Lower lobe of right lung (tissue), 2 donors: ENCODE measurements at places on chromosomes 5 and 9.

DNA sequence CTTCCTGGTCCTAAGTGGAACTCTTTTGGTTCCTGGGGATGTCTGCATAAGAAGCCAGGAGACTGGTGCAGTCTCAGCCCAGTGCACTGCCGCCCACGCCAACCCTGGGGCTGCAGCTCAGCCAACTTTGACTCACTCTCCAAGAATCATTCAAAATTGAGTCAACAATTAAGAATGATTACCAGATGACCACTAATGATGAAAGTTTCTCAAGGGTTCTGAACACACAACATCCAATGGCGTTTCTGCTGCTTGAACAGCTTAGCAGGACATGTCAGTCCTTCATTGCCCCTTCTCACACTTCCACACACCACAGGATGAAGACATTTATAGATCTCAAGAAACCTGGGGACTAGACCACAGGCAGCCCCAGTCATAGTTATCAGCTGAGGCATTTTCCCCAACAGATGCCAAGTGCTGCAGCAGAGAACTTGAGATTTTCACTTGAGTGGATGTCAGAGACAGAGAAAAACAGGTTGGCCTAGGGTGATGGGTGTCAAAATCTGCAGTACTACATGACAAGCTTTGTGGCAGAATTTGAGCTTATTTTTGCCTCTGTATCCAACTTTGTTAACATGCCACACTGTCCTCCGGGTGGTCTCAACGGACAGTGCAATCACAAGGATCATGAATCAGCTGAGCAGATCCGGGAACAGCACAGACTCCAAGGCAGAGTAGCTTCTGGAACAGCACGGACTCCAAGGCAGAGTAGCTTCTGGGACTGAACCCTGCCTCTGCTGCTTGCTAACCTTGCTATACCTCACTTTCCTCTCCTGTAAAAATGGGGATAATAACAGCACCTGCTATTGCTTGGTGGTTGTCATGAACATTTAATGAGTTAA lies 356.1 kb downstream of the SPOCK1 start:
- H3K4me1 ChIP-seq = no peaks in the 10 kb centered on the region
- no peak overlapping the region for H3K4me3 ChIP-seq
- no peak for DNase-seq
- no peaks in the 10 kb centered on the region for H3K36me3 ChIP-seq
- no peak overlapping the region for H3K27ac ChIP-seq

DNA sequence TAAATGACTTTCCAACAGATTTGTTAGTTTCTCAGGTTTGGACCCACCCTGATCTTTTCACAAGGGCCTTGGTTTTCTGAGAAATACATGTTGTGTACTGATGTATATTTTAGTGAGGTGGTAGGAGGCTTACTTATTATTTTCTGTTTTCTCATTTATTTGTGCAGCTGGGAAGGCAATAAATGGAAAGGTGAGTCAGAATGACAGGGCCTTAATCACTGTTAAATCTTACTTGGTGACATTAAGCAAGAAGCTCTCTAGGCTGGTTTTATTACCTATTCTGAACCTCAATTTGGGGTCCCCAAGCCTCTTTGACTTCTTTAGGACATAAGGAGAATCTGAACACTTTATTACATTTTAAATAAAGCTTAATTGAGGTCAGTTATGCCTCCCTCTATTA lies 214.0 kb upstream of the DAB2 start:
- H3K27ac ChIP-seq = no peak overlapping the region
- H3K4me1 ChIP-seq = no peaks in the 10 kb centered on the region
- H3K4me3 ChIP-seq = no peak overlapping the region
- no peaks in the 10 kb centered on the region for H3K36me3 ChIP-seq
- no peaks in the 10 kb centered on the region for H3K27me3 ChIP-seq

GRCh38 chr5:80852331-80853245 lies 107.6 kb upstream of the RASGRF2 start:
- peaks cover 21% of the 10 kb centered on the region for H3K36me3 ChIP-seq
- H3K27me3 ChIP-seq = no peaks in the 10 kb centered on the region
- H3K4me3 ChIP-seq = no peak overlapping the region
- no peaks in the 10 kb centered on the region for H3K4me1 ChIP-seq
- H3K27ac ChIP-seq = no peak overlapping the region
- no peak for DNase-seq

DNA sequence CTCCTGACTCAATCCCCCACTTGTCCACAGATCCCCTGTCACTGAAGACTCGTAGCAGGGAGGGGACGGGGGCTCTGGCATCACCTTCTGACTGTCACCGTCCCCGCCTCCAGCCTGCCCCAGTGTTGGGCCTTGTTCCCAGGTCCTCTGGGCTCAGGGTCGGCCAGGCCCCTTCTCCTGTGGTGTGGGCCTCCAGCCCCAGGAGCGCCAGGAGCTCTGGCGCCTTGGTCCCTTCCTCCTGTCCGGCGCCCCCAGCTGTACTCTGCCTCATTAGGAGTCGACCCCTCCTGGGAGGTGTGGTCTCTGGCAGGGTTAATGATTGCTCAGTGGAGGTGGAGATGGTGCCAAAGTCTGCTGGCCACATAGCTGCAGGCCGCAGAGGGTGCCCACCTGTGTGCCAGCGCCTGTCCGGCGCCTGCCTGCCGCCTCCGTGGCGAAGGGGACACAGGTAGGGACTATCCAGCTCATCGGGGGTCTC lies at the start of gene CDHR2:
Gene CDHR2 (plus strand): TSS at position 376 of the 478 bp plus-strand sequence. CDS start 16,011 bp downstream, outside the sequence.
- H3K36me3 ChIP-seq = no peaks in the 10 kb centered on the region
- no peak within 1 kb of the TSS for H3K27ac ChIP-seq
- DNase-seq = no peak
- peaks cover 3% of the 10 kb centered on the region for H3K4me1 ChIP-seq
- H3K27me3 ChIP-seq = peaks cover 14% of the 10 kb centered on the region
- no peak within 1 kb of the TSS for H3K4me3 ChIP-seq

GRCh38 chr9:86708918-86709835 lies 238.1 kb downstream of the GAS1 start:
- H3K4me3 ChIP-seq = no peak overlapping the region
- no peaks in the 10 kb centered on the region for H3K4me1 ChIP-seq
- DNase-seq = no peak
- no peaks in the 10 kb centered on the region for H3K36me3 ChIP-seq

- H3K36me3 ChIP-seq = no peaks in the 10 kb centered on the region
- H3K27me3 ChIP-seq = peaks cover 9% of the 10 kb centered on the region
- H3K4me3 ChIP-seq = peak overlapping the region; percentile 61
Measured at GRCh38 chr9:16871336-16872151, 1.1 kb upstream of the BNC2 start.

DNA sequence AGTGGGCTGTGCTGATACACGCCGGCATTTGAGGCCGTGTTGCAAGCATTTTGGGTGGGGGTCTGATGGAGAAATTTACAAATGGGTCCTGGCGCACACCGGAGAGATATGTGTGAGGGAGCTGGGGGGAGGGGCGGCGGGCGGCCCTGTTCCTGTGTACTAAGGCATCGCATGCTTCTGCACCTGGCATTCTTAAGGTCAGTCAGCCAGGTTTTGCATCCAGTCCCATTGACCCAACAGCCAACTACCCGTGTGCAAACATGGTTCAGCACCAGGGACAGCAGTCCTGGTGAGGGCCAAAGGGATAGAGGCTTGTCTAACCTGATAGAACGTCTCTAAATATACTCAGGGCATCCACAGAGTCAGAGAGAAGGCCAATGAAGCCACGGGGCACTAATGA lies 839 bp downstream of the GABRG2 start:
- H3K4me3 ChIP-seq = no peak overlapping the region
- no peaks in the 10 kb centered on the region for H3K4me1 ChIP-seq
- DNase-seq = peak; percentile 45
- no peaks in the 10 kb centered on the region for H3K36me3 ChIP-seq
- no peak overlapping the region for H3K27ac ChIP-seq

- H3K4me3 ChIP-seq = no peak overlapping the region
- no peaks in the 10 kb centered on the region for H3K4me1 ChIP-seq
- H3K36me3 ChIP-seq = no peaks in the 10 kb centered on the region
- H3K27ac ChIP-seq = no peak overlapping the region
Measured at GRCh38 chr5:139886213-139886612, 90.6 kb downstream of the PSD2 start.

GRCh38 chr5:123000731-123001130 lies 35.8 kb downstream of the PPIC start:
- no peaks in the 10 kb centered on the region for H3K4me1 ChIP-seq
- H3K27ac ChIP-seq = no peak overlapping the region
- DNase-seq = no peak
- no peaks in the 10 kb centered on the region for H3K27me3 ChIP-seq

DNA sequence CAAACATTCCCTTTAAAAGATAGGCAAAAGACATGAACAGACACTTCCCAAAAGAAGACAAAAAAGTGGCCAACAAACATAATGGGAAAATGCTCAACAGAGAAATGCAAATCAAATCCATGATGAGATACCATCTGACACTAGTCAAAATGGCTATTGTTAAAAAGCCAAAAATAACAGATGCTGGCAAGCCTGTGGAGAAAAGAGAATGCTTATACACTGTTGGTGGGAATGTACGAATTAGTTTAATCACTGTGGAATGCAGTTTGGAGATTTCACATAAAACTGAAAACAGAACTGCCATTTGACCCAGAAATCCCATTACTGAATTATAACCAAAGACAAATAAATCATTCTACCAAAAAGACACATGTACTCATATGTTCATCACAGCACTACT lies 58.3 kb upstream of the WDR41 start:
- H3K4me1 ChIP-seq = no peaks in the 10 kb centered on the region
- no peak overlapping the region for H3K27ac ChIP-seq
- H3K36me3 ChIP-seq = no peaks in the 10 kb centered on the region
- no peaks in the 10 kb centered on the region for H3K27me3 ChIP-seq

DNA sequence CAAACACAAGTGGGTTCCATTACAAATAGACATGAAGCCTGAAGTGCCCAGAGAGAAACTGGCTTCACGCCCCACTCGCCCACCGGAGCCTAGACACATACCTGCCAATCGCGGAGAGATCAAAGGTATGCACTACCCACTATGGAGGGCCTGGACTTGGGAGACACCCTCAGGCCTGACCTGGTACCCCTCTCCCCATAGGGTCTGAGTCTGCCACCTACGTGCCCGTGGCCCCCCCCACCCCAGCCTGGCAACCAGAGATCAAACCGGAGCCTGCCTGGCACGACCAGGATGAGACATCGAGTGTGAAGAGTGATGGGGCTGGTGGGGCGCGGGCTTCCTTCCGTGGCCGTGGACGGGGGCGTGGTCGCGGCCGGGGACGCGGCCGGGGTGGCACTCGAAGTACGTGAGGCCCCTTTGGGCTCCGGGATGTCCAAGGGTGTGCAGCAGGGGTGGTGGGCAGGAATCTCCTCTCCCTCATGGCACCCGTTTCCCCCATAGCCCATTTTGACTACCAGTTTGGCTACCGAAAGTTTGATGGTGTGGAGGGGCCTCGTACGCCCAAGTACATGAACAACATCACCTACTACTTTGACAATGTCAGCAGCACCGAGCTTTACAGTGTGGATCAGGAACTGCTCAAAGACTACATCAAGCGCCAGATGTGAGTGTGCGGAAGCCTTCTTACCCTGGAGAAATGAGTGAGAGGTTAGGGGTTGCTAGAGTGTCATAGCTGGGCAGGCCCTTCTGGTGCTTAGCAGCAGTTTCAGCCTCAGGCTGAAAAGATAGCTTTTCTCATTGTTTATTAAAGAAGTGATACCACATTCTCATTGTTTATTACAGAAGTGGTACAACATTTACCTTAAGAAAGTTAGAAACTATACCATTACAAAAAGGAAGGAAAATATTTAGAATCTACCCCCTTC lies 38.7 kb downstream of the LARP1 start:
- H3K27me3 ChIP-seq = no peaks in the 10 kb centered on the region
- peaks cover under 1% of the 10 kb centered on the region for H3K4me1 ChIP-seq
- no peak overlapping the region for H3K4me3 ChIP-seq
- DNase-seq = no peak
- H3K27ac ChIP-seq = peak overlapping the region; percentile 12

DNA sequence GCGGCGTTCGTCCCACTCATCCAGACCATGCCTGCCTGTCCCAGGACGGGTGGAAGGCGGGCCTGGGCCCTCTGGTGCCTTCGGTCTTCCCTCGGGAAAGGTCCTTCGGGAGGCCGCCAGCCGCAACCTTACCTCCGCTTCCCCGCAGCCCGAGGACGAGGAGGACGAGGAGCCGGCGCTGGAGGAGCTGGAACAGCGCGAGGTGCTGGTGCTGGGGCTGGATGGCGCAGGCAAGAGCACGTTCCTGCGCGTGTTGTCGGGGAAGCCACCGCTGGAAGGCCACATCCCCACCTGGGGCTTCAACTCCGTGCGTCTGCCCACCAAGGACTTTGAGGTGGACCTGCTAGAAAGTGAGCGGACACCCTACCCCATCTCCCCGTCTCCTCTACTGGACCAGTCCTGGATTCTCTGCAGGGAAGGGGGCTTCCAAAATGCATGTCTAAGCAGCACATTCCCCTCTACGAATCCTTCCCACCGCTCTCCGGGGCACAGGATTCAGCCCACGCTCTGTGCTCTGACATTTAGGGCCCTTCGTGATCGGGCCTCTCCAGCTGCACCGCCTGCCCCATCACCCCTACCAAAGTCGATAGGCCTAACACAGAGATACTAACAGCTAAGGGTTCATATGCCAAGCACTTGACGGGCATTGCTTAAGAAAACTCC lies 1.1 kb downstream of the ARL10 start:
- peaks cover 18% of the 10 kb centered on the region for H3K4me1 ChIP-seq
- no peak for DNase-seq
- no peaks in the 10 kb centered on the region for H3K27me3 ChIP-seq
- peak overlapping the region; percentile 89 for H3K4me3 ChIP-seq

GRCh38 chr9:95017661-95018060 lies 291.2 kb downstream of the AOPEP start:
- peak overlapping the region; percentile 68 for H3K27ac ChIP-seq
- peaks cover 57% of the 10 kb centered on the region for H3K36me3 ChIP-seq
- no peak overlapping the region for H3K4me3 ChIP-seq
- H3K27me3 ChIP-seq = no peaks in the 10 kb centered on the region
- no peak for DNase-seq

GRCh38 chr9:38083858-38084555 lies 15.0 kb upstream of the SHB start:
- no peaks in the 10 kb centered on the region for H3K27me3 ChIP-seq
- no peak overlapping the region for H3K27ac ChIP-seq
- no peak for DNase-seq
- no peak overlapping the region for H3K4me3 ChIP-seq
- no peaks in the 10 kb centered on the region for H3K36me3 ChIP-seq

DNA sequence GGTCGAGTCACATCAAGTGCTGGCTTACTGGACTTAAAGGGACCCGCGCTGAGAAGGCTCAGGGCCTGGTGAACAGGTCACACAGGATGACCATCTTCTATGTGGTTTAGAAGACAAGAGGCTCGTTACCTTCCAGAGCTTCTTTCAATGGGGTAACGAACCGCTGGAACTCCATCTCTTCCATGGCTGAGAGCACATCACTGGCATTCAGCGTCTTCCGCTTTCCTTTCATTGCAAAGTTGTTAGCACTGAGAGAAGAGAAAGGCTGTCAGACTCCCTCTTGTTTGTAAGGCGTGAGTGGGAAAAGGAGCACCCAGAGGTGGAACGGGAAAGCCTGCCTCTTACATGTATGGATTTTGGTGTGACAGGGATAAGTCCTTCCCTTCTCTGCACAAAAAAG lies 994 bp downstream of the POLE3 start:
- peaks cover 27% of the 10 kb centered on the region for H3K4me1 ChIP-seq
- H3K4me3 ChIP-seq = peak overlapping the region; percentile 87
- DNase-seq = no peak
- peak overlapping the region; percentile 93 for H3K27ac ChIP-seq
- H3K27me3 ChIP-seq = no peaks in the 10 kb centered on the region
- H3K36me3 ChIP-seq = peaks cover 24% of the 10 kb centered on the region
